ENCODE measurements at places on chromosomes 5 and 9. TPM values are rescaled to one million over a fixed set of nuclear protein-coding genes. Genes with fewer than 3 reads are reported as not detected.

PCDHB16 gene
- polyA plus RNA-seq = 0.17 TPM

PARP8 gene
- polyA plus RNA-seq = 15.4 TPM

FBXO10 gene
- 3.9 TPM for polyA plus RNA-seq

COQ4 gene
- polyA plus RNA-seq = 39.9 TPM

GDNF gene
- polyA plus RNA-seq = 0.79 TPM

LCN2 gene
- polyA plus RNA-seq = 2.1 TPM

CWC27 gene
- 12.2 TPM for polyA plus RNA-seq

HTR4 gene
- not detected for polyA plus RNA-seq

RCL1 gene
- 14.4 TPM for polyA plus RNA-seq

WDR38 gene
- polyA plus RNA-seq = not detected

ZNF300 gene
- 3.0 TPM for polyA plus RNA-seq

HINT2 gene
- polyA plus RNA-seq = 27.9 TPM

INSYN2B gene
- 13.1 TPM for polyA plus RNA-seq

FLT4 gene
- 0.07 TPM for polyA plus RNA-seq

KCNV2 gene
- not detected for polyA plus RNA-seq

FCN2 gene
- polyA plus RNA-seq = not detected

C9orf153 gene
- polyA plus RNA-seq = not detected

RASEF gene
- 1.1 TPM for polyA plus RNA-seq

ADAMTSL1 gene
- 2.1 TPM for polyA plus RNA-seq

OGN gene
- not detected for polyA plus RNA-seq

EXOC3 gene
- polyA plus RNA-seq = 15.0 TPM

IL5 gene
- polyA plus RNA-seq = not detected

LRRC70 gene
- 0.12 TPM for polyA plus RNA-seq

SLC4A9 gene
- polyA plus RNA-seq = 0.07 TPM

CAVIN4 gene
- polyA plus RNA-seq = 0.10 TPM

OLFM1 gene
- polyA plus RNA-seq = 0.17 TPM

PCDHGA4 gene
- 0.79 TPM for polyA plus RNA-seq
